ENCODE measurements at places on chromosomes 2 and 18.

DNA sequence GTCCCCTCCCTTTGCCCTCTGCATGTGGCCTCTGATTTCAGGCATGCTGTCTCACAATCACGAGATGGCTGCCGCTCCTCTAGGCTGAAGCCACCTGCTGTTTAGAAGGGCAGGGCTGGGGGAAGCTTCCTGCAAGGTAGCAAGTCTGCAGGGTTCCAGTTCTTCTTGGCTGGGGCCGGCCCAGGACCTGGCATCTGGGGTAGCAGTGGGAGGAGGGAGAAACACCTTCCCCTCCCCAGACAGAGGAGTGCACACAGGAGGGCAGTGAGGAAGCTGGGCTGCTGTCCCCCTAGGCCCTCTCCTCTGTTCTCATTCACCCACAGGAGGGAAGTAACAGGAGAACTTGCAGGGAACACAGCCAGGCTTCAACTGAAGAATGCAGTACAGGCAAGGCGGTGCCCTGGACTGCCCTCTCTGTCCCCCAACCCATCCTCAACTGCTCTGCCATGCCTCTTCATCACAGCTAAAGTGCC, 345.9 kb upstream of the HS6ST1 start:
- DNase-seq = peak; percentile 12

GRCh38 chr18:44791520-44791919, 110.8 kb downstream of the SETBP1 start:
- no peak for DNase-seq

- no peak for DNase-seq
Measured at GRCh38 chr2:168517816-168518215, 61.7 kb downstream of the CERS6 start.

- no peak for DNase-seq
Measured at GRCh38 chr18:30288662-30289414, 753.7 kb downstream of the DSC3 start.

All from NCI-H69 (cell line).